ENCODE measurements at places on chromosomes 6 and 20.
A peak's percentile ranks its signal among the peaks of the same experiment; 100 is the strongest.

- peak; percentile 55 for DNase-seq
These were observed 48.5 kb downstream of the FNDC1 start for GRCh38 chr6:159217595-159218275.

DNA sequence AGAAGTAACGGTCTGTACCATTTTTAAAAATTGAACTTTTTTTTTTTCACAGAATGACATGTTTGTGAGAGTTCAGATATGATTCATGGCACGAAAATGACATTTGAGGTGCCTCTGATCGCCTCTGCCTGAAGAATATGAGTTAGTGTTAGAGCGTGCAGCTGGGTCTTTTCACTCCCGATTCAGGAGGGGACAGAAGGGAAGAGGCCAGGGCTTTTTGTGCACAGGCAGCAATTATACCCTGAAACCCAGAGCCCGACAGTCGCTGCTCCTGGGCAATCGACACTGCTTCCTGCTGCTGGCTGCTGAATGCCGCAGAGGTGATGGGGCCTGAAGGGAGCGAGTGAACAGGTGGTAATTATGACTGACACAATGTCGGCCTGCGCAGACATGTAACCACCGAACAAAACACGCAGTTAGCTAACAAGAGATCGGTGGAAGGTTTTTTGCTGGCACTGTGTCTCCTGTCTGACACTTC, 652.0 kb upstream of the NOX3 start:
- DNase-seq: no peak

DNA sequence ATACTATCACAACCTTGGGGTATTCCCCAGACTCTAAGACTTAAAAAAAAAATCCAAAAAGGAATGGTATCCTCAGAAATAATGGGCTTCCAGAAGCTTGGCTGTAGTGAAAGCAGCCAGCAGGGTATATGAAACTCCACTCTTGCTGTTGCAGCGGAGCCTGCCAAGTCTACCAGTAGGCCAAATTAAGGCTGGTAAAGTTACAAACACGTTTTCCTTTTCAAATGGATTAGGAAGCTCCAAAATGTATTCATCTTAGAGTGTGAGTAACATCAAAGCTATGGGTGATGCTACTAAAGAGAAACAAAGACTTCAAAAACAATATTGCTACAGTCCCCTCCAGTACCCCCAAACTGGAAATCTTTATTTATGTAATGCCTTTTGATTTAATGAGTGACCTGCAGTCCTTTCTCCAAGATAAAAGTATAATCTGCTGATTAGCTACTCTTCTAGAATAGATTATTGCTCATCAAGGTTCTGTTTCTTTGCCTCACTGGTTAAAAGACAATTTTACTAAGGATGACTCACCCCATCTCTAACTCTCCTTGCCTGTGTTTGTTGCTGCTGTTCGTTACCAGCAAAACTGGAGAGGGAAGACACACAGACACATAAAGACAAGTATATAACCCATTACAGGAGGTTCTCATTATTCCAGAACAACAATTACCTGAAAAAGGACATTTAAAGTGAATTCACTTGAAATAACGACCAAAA, 84.9 kb downstream of the BTBD9 start:
- peak; percentile 61 for DNase-seq

DNA sequence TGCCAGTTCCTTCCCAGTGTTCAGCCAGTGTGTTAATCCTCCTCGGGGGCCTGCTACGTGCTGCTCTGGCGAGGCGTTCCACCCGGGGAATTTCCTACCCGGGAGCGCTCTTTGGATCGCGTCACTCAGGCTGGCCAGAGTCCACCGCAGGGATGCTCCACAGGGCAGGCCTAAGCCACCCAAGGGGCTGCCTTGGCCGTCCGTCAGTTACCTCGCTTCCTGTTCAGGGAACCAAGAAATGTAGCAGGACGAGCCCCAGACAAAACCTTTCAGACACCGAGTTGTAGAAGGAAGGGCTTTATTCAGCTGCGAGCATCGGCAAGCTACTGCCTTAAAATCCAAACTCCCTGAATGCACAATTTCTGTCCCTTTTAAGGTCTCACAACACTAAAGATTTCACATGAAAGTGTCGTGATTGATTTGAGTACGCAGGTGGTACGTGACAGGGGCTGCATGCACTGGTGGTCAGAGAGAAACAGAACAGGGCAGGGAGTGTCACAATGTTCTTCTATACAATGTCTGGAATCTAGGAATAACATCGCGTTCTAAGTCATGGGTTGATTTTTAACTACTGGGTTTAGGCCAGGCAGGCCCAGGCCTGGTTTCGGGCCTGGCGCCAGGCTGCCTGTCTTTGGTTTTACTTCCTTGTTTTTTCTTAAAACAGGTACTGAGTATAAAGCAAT, 15.7 kb upstream of the POU5F1 start:
- no peak for DNase-seq

GRCh38 chr20:13432126-13432525, 206.6 kb downstream of the TASP1 start:
- DNase-seq: no peak

GRCh38 chr6:168342636-168343035, 23.1 kb upstream of the DACT2 start:
- DNase-seq: no peak

GRCh38 chr6:90428514-90428913, 131.9 kb upstream of the BACH2 start:
- DNase-seq: no peak

- DNase-seq: no peak
These were observed 70.4 kb downstream of the BACH2 start for GRCh38 chr6:90226257-90226656.

- no peak for DNase-seq
These were observed 8.4 kb downstream of the RAB5IF start for GRCh38 chr20:36613974-36614373.

GRCh38 chr6:70686548-70687133, 19.0 kb downstream of the SMAP1 start:
- DNase-seq: peak; percentile 69

Measured in choroid plexus epithelial cell (primary cell).